ENCODE measurements at places on chromosomes 3 and 15.

DNA sequence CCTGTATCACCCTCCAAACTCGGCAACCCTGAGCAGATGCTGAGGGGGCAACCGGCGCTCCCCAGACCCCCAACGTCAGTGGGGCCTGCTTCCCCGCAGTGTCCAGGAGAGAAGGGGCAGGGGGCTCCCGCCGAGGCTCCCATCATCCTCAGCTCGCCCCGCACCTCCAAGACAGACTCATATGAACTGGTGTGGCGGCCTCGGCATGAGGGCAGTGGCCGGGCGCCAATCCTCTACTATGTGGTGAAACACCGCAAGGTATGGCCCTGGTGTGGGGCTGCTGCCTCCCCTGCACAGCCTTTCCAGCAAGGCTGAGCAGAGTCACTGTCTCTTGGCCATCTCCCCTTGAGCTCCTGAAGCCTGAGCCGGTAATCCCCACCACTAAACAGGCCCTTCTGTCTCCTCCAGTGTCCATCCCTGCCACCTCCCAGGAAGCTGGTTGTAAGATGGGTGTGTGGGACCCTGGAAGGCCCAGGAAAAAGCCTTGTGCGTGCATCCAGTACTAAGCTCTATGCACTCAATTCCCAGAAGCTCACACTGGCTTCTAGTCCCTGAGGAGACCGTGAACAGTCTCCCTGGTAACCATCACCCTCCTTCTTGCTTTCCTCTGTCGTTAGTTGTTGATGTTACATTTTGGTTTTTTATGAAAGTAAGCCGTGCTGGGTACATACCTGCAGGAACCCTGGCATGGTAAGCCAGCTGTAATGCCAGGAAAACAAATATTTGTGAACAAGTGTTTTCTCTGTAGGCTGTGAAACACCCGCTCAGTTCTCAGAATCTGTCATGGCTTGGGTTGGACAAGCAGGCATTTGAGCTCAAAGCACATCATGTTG is 63.3 kb downstream of the BOC start:
- DNase-seq, result no peak

- no peak for DNase-seq
These were observed 16.8 kb downstream of the AP4E1 start for GRCh38 chr15:50925281-50925680.

- DNase-seq, result no peak
These were observed 1.7 kb upstream of the LMLN start for GRCh38 chr3:197958346-197958745.

DNA sequence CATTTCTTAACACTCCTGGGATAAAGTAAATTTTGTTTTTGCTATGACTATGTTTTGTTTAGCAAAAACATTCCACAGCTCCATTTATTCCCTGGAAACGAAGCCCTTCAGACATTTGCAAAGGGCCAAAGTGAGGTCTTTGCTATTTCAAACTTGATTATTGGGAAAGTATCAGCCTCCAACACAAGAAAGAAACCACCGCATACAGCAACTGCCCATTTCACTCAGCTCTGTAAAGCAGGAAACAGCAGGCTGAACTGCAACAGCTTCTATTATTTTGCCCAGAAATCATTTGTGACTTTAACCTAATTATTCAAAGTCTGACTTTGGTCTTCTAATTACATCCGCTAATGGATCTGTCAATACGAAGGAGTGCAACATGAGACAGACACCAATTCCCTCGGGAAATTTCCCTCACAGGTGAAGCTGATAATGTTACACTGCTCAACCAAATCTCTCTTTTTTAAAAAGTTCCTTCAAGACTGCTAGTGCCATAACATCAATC is 72.1 kb downstream of the RFTN1 start:
- no peak for DNase-seq

DNA sequence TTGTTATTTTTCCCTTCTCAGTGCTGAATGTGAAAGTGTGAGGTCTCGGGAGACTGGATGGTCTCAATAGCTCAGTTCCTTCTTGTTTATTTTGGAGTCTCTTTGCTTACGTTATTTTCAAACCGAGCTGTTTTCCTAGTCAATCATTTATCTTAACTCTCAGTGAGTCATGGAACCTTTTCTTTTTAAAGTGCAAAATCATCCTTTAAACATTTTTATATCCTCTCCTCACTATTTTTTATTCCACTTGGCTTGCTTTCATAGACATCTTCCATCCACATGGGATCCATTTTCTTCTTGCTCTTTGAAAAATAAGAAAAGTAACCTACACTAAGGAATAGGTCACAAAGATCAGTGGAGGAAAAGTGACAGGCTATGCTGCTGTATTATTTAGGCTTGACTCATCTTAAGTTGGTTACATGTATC is 497.8 kb downstream of the NAALADL2 start:
- no peak for DNase-seq

- DNase-seq, result no peak
These were observed 6.4 kb downstream of the RPLP1 start for GRCh38 chr15:69459066-69459465.
